Thoracic aorta (tissue), 2 donors: ENCODE measurements at places on chromosomes 12 and 14.

DNA sequence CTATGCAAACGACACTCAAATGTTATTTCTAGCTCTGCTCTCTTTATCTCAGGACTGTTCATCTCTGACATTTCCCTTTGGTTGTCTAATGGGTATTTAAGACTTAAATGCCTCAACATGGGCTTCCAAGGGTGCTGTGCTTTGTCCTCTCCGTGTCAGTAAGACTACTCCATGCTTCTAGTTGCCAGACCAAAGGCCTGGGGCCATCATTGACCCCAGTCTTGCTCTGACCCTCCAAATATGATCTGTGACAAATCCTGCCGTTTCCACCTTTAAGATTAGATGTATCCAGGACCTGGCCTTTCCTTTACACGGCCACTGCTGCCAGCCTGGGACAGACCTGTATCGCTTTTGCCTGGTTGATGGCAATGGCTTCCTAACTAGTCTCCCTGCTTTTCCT is 126.3 kb upstream of the DYRK2 start:
- DNase-seq, result no peak

DNA sequence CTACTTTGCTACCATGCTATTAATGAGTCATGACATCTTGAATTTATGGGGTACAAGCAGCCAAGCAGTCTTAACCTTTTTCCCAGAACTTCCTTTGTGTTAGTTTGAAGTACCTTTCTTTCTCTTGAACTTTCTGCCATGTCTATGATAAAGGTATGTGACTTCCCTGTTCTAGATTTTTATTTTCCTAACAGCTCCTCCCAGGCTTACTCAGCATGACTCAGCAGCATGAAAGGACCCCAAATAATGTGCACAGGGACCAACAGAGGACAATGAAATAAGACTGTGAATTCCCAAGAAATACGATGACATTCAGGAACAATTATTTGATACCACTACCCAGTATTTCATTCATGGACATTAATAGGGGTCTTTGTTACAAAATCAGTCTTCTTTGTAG is 60.0 kb downstream of the TTC6 start:
- no peak for DNase-seq

GRCh38 chr12:104514092-104514810 is 57.5 kb downstream of the CHST11 start:
- DNase-seq, result no peak

DNA sequence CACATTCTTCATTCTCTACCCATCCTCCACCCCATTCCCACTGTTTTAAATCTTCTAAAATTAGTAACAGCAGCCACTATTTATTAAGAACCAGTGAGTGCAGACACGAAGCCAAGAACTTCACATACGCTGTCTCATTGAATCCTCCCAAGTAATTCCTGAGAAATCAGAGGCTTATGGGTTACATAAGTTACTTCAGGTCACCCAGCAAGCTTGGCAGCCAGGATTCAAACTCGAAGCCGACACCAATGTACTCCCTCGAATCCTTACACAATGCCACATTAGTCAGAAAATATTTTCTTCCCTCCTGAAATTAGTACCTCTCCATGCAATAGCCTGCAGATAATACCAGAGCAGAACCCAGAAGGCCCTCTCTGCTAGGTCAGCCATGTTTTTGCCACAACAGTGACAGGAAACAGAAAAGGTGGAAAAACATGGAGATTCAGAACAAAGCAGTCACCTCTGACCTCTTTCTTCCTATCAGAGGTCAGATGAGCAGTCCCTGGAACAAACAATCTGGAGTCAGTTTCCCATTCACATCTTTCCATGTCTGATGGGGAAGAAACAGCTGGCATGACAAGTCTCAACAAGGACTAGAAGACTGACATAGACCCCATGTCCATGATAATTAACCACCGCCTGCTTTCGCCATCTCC is 16.4 kb downstream of the NID2 start:
- DNase-seq, result no peak

DNA sequence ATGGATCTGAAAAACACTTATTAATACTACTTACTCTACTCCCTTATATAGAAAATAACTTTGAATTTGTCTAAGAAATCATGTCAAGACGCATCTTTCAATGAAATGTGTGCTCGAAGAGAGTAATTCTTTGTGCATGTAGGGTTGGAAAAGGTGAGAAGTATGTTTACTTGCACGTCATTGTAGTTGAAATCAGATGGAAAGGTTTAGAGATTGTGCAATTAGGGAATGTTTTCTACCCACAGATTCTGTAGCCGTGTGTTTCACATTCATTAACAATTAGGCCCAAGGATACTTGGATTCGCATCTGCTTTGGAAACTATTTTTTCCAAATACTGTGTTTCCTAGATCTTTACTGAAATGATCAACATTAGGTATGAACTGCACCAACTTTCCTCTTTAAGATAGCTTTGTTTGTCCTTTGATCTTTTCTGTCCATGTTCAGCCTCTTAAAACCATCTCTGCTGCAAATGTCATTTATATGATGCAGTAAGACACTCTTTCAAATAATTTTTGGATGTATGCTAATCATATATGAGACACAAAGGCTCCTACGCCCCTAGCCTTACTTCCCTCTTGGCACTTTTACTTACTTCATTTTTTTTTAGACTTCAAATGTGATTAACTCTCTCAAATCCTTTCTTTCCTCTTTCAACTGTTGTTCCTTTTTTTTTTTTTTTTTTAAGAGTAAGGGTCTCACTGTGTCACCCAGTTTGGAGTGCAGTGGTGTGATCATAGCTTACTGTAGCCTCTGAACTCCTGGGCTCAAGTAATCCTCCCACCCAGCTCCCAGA is 58.0 kb upstream of the PSMA6 start:
- DNase-seq, result no peak

DNA sequence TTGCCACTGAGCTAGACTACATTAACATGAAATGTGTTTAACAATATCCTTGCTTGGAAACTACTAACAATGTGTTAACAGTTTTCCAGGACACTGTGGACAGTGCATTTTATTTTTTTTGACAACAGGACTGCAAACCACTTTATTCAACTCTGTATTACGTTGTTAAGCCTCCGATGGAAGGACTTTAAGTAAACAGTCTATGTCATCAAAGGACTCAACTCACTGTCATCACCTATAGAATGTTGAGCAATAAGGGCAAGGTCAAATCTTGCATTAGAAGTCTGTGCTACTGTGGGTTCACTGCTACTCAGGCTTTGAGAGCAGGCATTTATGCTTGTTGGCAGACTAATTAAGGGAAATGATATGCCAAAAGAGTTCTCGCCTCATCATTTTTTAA is 483.7 kb downstream of the FLRT2 start:
- no peak for DNase-seq

- no peak for DNase-seq
These were observed 63.9 kb downstream of the NUAK1 start for GRCh38 chr12:106074706-106075392.

DNA sequence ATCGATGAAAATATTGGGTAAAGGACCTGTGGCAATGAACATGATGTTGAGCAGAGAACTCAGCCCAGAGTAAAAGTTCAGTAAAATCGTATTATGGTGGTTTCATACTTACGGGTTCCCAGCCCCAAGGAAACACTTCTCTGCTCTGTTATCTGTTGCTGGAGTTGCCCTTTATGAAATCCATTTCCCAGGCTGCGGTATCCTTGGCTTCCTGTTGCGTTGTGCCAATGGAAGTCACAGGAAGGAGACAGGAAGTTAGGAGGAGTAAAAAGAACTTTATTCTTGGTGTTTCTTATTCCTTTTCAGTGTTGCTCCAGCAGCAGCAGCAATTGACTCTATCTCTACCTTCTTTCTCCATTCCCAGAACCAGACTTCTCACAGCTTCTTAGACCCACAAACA is 965.2 kb downstream of the VRK1 start:
- DNase-seq, result no peak

DNA sequence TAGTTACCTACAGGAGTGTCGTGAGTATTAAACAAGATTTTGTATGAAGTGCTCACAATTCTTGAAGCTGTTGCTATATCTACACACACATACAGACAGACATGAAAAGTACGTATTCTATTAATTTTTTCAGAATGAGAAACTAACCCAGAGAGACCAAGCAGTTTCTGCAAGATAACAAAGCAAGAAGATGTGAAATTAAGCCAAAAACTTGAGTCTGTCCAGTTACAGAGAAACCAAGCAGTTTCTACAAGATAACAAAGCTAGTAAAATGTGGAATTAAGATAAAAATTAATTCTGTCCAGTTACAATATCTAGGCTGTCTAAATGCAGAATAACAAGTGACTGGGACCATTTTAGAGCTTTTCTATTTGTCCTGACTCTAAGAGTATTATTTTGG is 132.4 kb downstream of the ALG10B start:
- no peak for DNase-seq

- no peak for DNase-seq
These were observed 67.4 kb downstream of the ADGRD1 start for GRCh38 chr12:131021154-131021541.

DNA sequence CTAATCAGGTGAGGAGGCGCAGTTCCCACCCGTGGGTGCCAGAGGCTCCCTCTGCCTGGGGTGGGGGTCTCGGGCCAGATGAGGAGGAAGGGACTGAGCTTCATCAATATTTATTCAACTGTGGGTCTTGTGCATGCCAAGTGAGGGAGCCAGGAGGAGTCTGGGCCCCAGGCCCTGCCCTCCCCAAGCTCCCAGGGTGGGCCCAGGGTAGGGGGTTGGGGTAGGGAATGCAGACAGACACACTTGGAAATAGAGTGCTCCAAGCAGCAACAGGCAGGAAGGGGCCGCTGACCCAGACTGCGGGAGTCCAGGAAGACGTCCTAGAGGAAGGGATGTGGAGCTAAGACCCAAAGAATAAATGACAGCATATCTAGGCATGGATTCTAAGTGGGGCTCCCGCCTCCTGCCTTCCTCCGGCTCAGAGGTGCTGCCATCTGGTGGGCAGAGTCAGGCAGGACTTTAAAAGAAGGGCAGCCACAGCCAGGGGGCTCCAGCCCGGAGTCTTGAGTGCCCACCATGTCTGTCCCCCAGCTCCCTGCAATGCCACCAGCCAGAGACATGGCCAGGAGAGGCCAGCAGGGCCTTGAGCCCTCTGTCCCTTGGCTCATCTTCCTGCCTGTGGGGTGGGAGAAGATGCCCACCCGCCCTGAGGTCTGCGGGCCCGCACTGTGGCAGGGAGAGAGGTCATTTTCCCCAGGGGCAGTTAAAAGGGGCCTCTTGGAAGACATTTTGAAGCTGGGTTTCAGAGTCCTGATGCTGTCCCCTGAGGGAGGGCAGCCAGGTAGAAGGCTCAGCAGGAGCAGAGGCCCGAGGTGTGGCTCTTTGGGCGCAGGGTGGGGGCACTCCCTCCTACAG is 70.1 kb downstream of the PHETA1 start:
- DNase-seq, result no peak

DNA sequence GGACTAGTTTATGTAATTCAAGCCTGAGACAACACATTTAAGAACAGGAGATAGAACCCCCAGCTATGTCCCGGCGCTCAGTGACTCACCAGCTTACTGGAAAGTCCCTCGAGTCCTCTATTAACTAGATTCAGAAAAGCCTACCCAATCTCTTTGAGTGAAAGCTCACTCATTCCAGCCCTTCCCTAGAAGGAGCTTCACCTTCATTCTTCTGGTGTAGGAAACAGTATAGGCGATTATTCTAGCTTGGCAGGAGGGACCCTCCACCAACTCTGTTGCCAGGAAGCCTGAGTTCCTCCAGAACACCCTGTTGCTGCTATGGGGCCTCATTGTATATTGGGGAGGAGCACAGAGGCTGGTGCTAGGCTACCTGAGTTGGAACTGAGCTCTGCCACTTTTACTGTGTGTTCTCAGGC is 57.2 kb upstream of the AEBP2 start:
- DNase-seq, result no peak
